B cell (primary cell): ENCODE measurements at places on chromosomes 6 and 20.

DNA sequence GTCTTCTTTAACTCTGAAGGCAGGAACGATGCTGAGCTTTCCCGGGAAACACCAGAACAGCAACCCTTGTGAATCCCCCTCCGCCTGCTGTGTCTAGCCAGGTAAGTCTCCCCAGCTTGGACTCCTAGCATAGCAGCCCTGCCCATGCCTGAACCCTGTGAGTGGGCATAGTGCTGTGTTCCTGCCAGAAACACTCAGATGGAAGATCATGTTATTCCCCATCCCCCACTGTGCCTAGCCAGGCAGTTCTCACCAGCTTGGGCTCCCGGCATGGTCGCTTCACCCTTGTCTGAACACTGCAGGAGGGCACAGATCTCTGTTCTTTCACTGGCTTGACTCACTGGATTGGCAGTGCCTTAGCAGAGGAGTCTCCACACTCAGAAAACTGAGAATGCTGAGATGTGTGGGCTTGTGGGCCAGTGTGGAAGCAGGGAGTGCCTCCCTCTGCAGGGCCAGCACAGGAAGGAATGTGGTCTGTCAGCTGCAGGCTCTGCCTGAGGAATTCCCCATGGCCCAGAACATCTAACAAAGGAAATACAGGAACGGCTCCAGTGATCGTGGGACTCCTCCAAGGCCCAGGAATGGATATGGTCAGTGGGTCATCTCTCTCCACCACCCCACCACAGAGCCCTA is 440.1 kb upstream of the ADGRB3 start:
- DNase-seq: no peak

GRCh38 chr6:141607956-141608355 is 524.8 kb upstream of the GJE1 start:
- no peak for DNase-seq

- DNase-seq: no peak
Measured at GRCh38 chr20:57038608-57039440, 227.6 kb downstream of the BMP7 start.

DNA sequence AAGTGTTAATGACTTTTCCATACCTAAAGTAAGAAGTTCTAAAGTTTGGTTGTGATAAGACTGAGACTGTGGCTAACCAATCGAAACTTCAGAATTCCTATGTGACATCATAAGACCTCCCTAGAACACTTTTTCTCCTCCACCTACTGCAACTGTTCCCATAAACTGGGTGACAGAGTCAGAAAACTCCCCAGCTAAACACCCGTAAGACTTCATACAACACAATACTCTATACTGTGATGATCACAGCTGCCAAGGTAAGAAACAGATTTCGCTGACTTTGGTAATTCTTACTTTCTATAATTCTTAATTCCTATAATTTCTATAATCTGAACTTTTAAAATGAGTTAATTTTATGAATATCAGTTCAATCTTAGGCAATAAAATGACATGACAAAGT is at the start of gene PLN:
TSS of gene PLN (plus strand) at position 161 of the 400 bp plus-strand sequence. CDS start 10,626 bp downstream, outside the sequence.
- DNase-seq: no peak

DNA sequence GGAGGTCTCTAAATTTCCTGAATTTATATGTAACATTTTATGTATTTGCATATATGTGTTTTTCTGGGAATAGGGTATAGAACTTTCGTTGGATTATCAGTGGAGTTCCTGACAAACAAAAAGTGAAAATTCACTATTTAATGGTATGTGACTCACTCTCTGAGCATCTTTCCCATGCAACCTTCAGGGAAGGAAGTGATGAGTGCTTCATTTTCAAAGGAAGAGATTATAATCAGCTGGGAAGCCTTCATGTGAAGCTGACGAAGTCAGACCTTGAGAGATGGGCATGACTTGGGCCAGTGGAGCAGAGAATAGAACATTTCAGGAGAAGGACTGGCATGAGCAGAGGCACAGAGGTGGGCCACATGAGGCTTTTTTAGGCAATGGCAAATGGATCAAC is 72.7 kb downstream of the FAXC start:
- DNase-seq: no peak

DNA sequence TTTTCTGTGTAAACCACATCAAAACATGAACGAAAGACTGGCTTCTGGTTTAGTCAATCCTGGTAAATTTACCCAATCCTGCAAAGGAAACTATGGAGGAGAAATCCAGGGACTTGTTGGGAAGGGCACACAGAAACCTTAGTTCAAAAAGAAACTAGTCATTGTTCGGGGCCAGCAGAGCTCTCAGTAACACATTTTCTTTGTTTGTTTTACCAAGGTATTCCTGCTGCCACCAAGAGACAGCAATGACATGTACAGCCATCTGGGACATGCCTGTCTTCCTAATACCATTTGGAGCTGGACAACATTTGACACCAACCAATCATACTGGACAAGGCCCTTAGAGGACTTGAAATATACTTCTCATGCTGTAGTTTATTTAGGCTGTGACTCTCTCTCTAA is 8.3 kb downstream of the OARD1 start:
- no peak for DNase-seq
